ENCODE measurements at places on chromosomes 5 and 9.

DNA sequence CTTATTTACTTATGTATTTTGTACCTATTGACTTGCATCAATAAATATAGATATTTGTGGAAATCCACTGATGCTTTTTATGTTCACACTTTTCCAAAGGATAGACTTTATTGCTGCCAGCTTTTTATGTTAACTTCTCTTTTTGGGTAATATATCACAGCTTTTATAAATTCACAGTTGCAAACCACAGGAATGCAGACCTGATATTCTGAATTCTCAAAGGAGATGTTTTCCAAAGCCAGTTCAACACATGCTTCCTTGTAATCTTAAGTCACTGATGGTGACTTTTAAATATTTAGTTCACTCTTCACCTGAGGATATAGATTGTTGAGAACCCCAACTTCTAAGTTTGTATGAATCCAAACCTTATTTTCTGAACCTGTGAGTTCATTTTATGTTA lies 223.4 kb upstream of the PRR16 start:
- no peak for DNase-seq

DNA sequence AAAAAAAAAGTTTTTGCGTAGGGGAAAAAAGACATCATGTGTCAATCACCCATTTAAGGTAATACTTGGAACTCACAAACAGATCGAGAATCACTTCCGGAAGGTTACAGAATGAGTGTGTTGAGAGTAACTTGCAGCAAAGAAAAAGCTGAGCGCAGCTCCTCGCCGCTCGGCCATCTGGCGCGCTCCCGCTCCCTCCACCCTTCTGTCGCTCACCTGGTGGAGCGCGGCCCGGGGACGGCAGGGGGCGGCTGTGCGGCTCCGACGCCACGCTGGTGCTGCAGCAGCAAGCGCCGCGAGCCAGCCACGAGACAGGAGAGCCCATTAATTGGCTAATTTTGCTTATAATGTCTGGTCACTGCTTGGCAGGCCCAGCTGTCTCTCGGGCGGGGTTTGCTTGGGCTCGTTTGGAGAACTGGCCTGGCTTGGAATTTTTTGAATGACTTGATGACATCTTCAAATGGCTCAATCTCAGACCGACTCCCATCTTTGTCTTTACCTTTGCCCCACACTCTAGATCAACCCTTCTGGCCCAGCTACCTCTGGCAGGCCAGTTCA lies 601.8 kb downstream of the CCDC171 start:
- no peak for DNase-seq

DNA sequence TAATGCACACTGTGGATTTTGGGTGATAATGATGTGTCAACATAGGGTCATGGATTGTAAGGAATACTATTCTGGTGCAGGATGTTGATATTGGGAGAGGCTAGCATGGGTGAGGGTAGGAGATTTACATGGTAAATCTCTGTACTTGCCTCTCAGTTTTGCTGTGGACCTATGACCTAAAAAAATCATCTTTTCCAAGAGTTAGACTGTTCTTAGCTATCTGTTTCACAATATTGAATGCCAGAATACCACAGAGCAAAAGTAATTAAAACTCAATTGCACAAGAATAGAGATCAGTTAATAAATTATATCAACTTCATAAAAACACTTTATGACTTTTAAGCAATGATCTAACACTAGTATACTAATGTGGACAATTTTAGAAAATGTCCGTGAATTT lies 651.6 kb downstream of the HTR1A start:
- no peak for DNase-seq

- DNase-seq, result no peak
Observed at GRCh38 chr9:101585740-101586139, 9.0 kb downstream of the PPP3R2 start.

- DNase-seq, result no peak
Observed at GRCh38 chr5:171813813-171814490, 28.3 kb downstream of the SMIM23 start.

DNA sequence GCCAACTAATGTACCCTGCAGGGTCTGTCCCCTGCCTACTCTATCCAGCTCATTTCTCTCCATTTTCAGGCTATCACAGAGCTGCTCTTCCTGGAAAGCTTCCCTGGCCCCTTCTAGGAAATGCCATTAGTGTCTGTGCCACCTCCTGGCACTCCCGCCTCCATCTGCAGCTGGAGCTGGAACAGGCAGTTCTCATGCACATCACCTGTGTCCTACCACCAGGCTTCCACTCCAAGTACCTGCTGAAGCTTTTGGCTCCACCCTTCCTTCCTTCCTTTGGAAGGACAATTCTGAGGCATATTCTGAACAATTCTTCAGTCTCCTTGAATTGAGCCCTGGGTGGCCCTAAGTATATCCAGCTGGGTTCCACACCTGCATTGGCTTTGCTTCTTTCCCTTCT lies 156.2 kb upstream of the ZNF618 start:
- no peak for DNase-seq

GRCh38 chr9:132973713-132974112 lies 4.8 kb upstream of the GFI1B start:
- no peak for DNase-seq

GRCh38 chr5:179143446-179143845 lies 83.3 kb downstream of the ZNF354C start:
- DNase-seq, result peak; percentile 8

DNA sequence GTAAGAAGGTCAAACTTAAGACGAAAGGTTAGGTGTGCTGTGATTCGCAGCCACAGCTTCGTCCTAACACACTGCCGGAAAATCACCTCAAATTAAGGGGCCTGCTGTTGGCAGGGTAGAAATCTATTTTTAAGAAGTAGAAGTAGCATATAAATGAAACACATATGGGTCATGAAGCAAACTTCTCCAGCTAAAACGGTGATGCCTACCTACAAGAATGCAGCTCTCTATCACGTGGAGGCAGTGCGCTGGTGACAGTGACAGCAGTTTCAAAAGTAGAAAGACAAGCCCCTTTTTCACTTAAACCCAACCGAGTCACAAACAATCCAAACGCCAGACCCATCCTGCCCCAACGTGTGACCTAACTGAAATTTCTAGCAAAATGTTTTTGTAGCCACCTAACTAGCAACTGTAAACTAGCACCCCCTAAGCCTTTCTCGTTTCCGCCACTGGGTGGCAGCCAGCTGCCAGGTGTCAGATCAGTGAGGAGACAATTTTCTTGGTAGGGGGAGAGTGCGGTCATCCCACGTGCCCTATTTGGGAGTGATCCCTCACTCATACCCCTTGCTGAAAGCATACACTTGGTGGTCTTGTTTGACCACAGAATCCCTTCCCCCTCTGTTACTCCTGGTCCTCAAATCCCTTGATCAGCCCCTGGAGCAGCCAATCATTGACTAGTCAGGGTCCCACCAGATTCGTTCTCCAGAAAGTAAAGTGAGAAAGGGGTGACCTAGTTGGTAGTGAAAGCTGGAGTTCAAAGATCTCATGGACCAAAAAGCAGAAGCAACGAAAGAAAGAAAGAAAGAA lies 71.8 kb upstream of the MAMDC2 start:
- DNase-seq, result peak; percentile 30

DNA sequence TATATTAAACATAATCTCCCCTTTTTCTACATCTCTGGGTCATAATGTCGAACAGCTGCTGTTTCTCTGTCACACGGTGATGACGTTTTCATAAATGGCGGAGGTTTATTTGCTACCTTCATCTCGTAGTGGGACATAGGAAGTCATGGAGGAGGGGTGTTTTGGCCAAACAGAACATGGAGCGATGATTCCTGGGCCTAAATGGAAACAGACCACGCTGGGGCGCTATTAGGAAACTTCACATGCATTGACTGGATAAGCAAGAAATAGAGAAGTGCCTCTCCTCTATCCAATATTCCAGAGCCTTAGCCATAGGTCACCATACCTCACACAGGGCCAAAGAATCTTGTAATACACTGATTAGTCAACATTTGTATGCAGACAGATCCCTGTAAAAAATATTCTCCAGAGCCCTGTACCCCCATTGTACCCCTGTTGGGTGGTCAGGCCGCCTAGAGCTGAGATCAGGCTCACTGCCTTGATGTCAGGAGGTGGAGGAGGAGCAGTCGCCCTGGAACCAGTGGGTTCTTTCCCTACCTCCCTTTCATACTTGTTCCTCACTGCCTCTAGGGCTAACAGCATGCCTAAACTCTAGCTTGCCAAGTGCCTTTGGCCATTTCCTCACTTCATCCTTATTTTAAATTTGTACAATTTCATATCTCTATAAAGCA lies 77.8 kb upstream of the SPIN1 start:
- no peak for DNase-seq

DNA sequence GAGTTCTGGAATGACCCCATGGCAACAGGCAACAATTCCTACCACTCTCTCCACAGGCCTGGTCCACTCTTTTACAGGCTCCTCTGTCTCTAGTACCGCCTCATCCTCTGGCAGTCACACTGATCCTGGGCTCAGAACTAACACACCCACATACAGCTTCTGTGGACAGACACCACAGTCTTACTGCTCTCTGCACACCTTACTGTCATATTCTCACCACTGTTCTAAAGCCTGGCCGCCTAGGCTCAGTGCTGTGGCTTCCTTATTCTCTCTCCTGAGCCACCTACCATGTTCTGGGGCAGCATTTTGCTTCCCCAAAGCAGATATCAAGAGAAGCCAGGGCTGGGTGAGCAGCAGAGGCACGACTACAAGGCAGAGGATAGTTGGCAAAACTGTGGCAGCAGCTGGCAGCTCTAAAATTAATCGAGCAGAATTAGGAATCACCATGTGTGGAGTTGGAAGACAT lies 14.8 kb downstream of the REEP5 start:
- no peak for DNase-seq

DNA sequence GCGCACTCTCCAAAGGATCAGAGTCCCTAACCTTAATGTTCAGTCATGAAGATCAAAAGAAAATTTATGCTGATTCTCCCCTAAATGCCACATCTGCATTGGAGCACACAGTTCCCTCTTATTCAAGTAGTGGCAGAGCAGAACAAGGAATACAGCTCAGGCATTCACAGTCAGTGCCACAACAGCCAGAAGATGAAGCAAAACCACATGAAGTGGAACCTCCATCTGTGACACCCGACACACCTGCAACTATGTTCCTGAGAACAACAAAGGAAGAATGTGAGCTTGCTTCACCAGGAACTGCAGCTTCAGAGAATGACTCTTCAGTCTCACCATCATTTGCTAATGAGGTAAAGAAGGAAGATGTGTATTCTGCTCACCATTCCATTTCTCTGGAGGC lies 40.0 kb downstream of the CMYA5 start:
- DNase-seq, result no peak

GRCh38 chr5:93186076-93186682 lies 394.8 kb downstream of the NR2F1-AS1 start:
- peak; percentile 70 for DNase-seq

DNA sequence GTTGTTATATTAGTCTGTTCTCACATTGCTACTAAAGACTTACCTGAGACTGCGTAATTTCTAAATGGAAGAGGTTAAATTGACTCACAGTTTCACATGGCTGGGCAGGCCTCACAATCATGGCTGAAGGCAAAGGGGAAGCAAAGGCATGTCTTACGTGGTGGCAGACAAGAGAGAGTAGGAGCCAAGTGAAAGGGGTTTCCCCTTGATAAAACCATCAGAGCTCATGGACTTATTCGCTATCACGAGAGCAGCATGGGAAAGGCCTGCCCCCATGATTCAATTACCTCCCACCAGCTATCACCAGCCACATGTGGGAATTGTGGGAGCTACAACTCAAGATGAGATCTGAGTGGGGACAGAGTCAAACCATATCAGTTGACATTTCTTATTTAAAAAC lies 374.5 kb upstream of the RORB start:
- no peak for DNase-seq

DNA sequence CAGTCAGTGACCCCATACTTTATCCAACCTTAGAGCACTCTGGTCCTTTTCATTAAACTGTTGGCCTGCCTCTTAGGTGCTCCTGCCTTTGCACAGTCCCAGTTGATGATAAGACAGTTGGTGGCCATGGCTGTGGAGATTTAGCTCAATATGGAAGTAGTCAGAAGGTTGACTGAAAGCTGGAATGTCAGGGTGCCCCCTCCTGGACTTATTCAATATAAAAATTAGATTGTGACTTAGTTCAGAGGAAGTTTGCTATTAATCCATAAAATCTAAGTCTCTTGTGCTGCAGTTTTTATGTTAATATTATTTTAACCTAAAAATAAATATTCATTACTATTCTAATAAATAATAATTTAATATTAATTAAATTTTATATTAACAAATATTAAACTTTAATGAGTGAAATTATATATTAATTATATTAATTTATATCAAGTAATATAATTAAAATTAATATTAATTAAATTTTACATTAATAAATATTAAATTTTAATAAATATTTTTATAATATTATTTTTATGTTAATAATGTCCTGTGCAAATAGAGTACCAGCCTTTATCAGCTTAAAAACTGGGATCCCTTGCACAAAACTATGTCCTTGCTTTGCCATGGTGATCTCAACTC lies 77.7 kb upstream of the ADAMTSL1 start:
- no peak for DNase-seq

- DNase-seq, result peak; percentile 97
Observed at GRCh38 chr5:68433923-68434879, 218.6 kb downstream of the PIK3R1 start.

GRCh38 chr9:82242285-82242963 lies 253.9 kb downstream of the SPATA31D1 start:
- no peak for DNase-seq

DNA sequence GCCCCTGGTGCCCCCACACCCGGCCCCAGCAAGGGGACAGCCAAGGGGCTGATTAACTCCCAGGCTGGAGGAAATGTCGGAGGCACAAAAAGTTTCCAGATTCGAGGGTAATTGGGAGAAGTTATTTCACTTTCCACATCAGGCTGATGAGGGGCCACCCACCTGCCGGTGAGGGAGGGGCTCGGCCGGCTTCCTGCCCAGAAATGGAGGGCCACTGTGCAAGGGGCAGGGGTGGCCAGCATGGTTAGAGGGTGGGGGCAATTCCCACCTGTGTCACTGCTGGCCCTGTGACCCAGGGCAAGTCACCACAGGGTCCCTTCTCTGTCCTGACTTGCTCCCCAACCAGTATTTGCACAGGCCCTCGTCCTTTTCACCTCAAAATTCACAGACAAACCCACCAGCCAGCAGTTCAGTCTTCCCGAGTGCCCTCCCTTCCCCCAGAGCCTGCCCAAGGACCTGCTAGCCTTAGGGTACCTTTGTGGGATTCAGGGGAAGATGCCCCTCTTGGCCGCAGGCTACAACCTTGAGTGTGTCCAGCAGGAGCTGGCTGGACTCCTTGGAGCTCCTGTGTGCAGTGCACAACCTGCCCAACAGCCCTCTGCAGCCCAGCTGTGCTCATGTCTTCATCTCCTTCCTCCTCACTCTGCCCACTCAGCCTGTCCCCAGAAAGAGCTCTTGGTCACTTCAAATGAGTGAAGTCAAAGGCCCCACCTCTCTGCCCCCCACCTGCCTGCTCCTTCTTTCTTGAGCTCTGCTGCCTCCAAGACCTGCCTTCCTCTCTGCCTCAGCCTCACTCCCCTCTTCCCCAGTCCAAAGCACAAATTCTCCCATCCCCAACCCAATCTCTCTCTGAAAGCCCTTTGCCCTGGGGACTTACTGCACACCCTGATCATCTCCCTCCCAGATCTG lies 130.5 kb downstream of the BARX1 start:
- no peak for DNase-seq

Data from non-pigmented ciliary epithelial cell (primary cell).